ENCODE measurements at places on chromosomes 16 and 17.

DNA sequence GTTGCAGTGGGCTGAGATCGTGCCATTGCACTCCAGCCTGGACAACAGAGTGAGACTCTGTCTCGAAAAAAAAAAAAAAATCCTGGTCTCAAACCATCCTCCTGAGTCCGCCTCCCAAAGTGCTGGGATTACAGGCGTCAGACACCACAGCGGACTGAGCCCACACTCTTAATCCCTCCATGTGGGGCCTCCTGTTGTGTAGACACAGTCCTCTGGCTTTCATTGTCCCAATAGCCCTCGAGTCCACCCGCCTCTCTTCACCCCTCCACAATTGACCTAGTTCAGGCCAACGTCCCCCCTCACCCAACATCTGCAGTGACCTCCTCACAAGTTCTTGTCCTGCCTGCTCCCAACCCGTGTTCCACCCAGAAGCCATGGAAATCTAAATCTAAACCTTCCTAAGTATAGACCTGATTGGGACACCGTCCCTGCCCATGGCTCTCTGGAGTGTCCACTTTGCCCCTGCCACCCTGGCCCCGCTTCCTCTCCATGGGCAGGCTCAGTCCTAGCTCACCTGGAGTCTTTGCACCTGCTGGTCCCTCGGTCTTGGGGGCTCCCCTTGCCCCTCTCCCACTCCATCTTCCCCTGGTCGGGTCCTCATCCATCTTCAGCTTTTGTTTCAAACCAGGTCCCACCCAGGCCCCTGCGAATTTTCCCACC, 46.7 kb downstream of the HAPSTR1 start:
- no peak for DNase-seq

DNA sequence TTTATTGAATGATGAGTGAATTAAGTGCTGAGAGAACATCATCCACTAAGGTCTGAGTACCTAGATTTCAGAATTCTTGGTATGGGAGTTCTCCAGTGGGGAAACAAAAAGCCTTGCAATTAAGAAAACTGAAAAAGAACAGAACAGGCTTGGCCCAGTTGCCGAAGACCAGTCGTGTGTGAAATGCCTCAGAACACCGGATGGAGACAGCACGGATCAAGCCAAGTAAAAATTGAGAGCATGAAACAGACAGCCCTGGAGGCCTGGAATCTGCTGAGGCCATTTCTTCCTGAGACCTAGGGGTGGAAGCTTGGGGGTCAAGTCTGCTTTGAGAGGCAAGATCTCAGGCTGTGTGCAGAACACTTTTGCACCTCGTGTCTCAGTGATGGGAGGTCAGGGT, 43.3 kb downstream of the GRIN2A start:
- DNase-seq, result no peak

GRCh38 chr16:4572715-4573114, 16.6 kb downstream of the C16orf96 start:
- DNase-seq, result no peak

- no peak for DNase-seq
Observed at GRCh38 chr16:55526441-55526840, 17.6 kb downstream of the LPCAT2 start.

DNA sequence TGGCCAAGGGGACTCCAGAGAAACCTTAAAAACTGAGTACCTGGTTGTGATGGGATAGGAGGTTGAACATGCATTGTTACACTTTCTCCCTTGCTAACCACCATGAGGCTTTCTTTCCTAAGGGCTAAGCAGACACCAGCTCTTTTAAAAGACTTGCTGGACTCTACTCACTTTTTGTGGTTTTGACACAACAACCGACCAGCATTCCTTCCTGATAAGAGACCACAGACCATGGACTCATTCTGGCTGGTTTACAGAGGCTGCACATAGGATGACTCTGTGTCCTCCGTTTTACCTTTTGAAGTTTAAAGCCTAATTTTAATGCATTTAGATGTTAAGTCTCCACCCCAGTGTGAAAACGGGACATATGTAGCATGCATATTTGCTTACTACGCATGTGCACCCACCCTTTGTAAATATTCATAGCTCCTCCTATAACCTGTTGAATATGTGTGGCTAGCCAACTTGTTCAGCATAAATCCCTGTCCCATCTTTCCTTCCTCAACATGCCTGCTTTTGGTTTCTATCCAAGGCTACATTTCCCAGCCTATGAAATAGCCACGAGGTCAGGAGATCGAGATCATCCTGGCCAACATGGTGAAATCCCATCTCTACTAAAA, 475.9 kb downstream of the GRIN2A start:
- no peak for DNase-seq

GRCh38 chr17:17365476-17366110, 62.4 kb downstream of the NT5M start:
- DNase-seq, result no peak

GRCh38 chr16:50659806-50660205, 21.3 kb downstream of the SNX20 start:
- no peak for DNase-seq

GRCh38 chr16:5205361-5206040, 107.9 kb upstream of the EEF2KMT start:
- DNase-seq, result no peak

DNA sequence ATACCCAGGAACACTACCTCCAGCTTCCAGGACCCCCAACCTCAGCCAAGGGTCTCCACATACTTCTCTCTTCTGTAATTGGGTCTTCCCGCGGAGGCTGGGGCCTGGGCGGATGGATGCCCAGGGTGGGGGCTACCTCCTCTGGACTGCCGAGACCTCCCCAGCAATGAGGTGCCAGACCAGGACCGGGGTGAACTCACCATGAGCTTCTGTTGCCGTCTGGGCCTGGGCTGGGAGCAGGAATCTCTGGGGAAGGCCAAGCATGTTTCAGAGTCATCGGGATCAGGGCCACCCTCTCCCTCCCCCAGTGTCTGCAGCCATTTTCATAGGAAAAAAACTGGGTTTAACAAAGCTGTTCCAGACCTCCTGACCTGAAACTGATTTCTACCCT, 10.3 kb upstream of the BAHCC1 start:
- DNase-seq, result no peak

- no peak for DNase-seq
Observed at GRCh38 chr17:39566094-39566850, 41.4 kb downstream of the NEUROD2 start.

DNA sequence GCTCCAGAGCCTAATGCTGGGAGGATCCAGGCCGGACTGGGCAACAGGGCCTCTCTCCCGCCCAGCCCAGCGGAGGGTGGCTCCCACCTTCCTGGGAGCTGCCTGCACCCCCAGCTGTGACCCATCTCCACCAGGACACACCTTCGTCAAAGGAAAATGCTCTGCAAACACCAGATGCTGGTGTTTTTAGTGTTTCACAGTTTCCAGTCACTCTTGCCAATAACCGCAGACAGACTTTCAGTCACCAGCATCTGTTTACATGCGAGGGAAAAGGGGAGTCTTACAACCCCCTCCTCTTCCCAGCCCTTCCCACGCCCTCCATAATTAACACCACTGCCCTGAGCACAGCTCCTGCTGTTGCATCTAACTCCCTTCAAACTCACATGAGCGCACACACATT, 25.3 kb downstream of the KLHDC4 start:
- no peak for DNase-seq

- DNase-seq, result no peak
Observed at GRCh38 chr16:75238132-75238852, 13.1 kb downstream of the BCAR1 start.

DNA sequence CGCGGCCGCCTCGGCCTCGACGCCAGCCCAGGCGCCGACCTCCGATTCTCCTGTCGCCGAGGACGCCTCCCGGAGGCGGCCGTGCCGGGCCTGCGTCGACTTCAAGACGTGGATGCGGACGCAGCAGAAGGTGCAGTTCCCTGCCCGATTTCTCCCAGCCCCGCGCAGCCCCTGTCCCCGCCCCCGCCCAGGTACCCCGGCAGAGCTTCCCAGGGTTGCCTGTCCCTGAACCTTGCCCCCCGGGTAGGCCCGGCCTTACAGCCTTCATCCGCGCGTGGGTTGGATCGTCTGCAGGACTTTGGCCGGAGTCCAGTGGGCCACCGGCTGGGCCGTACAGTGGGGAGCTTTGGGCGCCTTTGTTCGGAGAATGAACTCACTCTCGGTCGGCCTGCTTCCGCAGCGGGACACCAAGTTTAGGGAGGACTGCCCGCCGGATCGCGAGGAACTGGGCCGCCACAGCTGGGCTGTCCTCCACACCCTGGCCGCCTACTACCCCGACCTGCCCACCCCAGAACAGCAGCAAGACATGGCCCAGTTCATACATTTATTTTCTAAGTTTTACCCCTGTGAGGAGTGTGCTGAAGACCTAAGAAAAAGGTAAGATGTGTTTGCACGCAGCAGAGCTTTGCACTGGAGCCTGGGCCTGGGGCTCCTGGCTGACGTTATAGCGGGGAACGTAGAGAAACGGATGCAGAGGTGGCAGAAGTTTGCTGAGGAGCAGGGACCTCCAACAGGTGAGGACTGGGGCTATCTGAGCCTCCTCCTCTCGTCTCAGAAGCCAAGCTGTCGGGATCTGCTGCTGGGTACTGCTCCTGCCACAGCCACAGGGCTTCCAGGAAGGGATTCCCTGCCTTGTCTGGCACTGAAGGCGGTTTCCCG, 593 bp downstream of the GFER start:
- no peak for DNase-seq

DNA sequence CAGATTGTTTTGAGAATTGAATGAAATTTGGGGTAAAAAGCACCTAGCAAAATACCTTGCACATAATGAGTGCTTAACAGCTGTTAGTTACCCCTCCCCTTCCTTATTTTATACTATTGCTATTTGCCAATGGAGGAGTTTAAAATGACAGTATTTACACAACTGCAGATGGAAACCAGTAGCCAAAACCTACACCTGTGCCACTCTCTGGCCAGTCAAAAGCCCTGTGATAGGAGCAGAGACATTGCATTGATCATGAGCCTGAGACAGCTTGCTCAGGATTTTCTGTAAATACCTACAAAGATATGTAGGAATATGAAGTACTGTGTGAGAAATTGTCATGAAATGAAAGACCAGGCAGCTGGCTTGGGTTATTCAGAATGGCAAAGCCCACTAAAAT, 115.3 kb upstream of the HLF start:
- no peak for DNase-seq

DNA sequence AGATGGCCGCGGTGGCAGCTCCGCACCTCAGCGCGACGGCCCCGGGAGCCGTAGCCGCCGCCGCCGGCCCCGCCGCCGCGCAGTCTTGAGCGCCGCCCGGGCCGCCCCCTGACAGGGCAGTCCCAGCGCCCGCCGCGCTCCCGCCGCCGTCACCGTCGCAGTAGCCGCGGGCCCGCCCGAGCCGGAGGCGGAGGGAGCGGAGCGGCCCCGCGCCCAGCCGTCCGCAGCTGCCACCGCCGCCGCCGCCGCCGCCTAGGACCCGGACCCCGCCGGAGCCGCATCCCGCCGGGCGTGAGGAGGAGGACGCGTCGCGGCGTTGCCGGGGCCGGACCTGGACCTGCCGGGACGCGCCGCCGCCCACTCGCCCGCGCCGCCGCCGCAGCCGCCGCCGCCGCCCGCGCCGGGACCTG, 218 bp downstream of the TNRC6C start:
- no peak for DNase-seq

- no peak for DNase-seq
Observed at GRCh38 chr17:82105882-82106687, 8.0 kb upstream of the FASN start.
